Pulmonary artery endothelial cell (primary cell): ENCODE measurements at places on chromosomes 5 and 9.

DNA sequence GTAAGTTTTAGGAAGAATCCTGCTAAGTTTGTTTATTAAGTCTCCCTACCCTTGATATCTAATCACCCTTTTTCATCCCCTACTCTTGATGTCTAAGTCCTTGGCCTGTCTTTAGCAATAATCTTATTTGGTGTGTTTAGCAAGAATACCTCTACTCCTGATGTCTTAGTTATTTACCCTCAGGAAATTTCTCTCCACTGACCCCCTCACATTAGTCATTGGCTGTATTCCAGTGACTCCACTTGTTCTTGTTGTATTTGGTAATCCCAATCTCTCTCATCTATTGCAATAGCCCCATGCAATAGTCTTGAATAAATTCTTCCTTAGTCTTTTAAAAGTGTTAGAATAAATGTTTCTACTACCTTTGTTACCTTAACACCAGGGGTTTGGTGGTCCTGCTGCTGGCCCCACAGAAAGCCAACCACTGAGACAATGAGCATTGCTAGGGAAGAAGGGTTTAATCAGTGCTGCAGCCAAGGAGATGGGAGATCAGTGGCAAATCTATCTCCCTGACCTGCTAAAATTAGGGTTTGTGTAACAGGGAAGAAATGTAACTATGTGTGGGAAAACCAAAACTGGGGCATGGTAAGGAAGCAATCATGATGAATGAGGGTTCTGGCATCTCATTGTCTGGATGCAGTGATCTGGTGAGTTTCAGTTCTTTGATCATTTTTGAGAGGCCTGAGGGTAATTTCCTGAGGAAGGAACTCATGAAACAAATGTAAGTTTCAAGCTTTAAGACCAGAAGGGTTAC, 236.4 kb upstream of the DAB2 start:
- DNase-seq = no peak

GRCh38 chr9:91813176-91813795, 136.7 kb downstream of the ROR2 start:
- no peak for DNase-seq

DNA sequence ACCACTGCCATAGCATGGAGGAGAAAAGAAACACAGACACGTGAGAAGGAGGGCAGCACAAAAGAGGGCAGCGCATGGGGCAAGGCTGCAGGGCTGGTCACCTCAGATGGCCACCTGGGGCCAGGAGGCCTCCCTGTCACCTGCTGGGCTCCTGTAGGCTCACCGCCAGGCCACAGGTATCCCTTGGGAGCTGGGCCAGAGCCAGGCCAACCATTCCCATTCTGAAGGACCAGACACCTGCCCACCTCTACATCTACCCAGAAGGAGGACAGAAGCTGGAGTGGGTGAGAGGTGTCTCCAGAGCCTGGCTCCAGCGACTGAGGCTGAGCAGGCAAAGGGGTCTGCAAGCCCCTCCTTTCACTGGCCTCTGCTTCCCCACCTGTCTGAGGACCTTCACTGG, 103.1 kb downstream of the PAX5 start:
- no peak for DNase-seq

DNA sequence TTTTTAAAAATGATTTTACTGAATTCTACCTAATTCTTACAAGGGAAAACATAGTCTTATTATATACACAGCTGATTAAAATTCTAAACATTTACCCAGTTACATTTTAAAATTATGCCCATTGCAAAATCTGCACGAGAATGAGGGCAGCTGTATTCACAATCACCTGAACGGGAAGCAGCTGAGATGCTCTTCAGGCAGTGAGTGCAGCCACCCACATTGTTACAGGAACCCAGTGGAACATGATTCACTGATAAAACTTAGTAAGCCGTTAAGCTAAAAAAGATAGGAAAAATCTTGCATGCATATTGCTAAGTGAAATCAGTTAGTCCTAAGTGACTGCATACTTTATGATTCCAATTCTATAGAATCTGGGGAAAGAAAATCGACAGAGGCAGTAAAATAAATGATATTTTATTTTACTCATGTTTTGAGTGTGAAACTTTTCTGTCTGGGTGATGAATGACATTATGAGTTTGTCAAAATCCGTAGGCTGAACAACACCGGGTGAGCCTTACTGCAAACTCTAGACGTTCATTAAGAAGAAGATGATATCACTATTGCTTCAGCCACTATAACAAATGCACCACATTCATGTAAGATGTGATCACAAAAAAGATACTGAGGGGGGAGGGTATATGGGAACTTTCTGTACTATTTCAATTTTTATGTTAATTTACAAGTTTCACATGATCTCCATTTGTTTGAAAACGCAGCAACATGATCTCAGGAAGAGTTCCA, 39.1 kb upstream of the FLT4 start:
- no peak for DNase-seq

GRCh38 chr9:3586066-3586465, 60.3 kb upstream of the RFX3 start:
- DNase-seq = no peak

DNA sequence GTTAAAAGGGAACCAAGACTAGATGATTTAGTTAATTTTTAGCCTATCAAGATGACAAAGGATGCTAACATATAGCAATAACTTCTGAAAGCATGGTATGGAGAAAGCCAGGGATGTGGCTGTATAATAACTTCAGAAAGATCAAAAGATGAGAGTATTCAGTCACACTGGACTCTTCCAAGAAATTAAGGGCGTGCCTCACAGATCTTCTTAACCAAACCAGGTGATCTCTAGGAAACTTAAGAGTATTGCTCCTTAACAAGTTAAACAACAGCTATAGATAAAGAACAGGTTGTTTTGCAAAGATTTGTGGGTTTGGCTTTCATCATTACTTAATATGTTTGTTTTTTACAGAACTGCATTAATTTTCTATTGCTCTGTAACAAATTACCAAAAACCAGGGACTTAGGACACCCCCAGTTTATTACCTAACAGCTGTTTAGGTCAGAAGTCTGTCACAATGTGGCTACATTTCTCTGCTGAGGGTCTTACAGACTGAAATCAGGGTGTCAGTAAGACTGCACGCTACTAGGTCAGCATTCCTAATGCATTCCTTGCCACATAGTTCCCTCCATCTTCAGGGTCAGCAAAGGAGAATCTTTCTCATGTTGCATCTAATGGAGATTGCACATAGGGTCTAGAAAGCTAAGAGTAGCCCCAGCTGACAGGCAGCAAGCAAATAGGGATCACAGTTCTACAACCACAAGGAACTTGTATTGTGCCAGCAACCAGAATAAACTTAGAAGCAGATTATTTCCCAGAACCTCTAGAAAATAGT, 113.8 kb downstream of the WDR70 start:
- no peak for DNase-seq
